ENCODE measurements at places on chromosomes 12 and 14.

DNA sequence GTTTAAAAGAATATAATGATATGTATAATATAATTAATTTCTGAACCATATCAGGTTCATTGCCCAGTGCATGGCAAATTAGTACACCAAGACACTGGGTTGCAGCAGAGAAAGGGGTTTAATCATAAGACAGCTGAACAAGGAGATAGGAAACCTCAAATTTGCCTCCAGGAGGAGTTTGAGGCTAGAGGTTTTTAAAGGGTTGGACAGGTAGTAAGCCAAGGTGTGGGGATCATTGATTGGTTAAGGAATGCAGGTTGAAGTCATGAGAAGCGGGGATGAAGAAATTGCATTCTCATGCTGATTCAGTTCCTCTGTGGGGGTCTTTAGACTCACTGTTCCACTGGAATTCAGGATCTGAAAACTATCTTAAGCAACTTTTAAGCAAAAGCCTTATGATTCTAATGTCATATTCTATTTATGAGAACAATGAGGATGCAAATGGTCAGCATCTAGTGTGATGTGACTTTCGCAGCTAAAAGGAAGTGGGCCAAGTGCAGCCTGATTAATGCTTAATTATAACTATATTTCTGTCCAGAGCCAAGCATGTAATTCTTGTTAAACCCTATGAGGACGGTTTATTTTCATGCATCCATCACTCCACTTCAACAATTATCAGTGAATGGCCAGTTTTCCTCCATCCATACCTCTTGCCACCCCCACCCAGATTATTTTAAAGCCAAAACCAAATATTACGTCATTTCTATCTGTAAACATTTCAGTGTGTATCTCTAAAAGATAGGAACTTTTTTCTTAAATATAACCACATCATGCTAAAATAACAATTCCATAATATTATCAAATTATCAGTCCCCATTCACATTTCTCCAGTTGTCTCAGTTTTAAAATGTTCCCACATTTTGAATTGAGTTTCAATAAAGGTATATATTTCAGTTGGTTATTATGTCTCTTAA is 14.9 kb downstream of the RNF212B start:
- DNase-seq: no peak

DNA sequence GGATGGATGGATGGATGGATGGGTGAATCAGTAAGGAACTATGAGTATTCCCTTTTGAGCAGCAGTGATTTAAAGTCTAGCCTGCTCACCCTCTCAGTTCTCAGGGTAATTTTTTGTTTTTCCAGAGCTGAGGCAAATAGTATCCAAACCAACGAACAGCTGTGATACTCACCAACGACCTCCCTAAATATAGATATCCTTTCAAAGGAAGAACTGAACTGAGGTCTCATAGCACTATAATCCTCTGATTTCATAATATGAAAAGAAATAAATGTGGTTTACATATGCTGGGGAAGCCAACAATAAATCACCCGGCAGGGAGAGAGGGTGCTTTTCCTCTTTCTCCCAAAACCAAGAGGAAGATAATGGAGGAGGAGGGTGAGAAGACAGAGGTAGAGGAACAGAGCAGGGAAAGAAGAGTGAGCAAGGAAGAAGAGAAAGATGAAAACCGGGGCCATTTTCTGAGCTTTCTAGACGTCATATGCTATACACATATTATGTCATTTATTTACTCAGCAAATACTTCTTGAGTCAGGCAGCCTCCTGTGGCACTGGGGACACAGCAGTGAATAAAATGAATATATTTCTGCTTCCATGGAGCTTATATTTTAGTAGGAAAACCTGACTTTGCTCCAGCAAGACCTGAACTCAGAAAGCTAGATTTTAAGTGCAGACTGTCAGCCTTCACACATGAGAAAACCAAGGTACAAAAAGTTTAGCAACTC is 710.7 kb upstream of the TBX3 start:
- DNase-seq: no peak

GRCh38 chr12:92362785-92363184 is 217.1 kb upstream of the BTG1 start:
- no peak for DNase-seq

DNA sequence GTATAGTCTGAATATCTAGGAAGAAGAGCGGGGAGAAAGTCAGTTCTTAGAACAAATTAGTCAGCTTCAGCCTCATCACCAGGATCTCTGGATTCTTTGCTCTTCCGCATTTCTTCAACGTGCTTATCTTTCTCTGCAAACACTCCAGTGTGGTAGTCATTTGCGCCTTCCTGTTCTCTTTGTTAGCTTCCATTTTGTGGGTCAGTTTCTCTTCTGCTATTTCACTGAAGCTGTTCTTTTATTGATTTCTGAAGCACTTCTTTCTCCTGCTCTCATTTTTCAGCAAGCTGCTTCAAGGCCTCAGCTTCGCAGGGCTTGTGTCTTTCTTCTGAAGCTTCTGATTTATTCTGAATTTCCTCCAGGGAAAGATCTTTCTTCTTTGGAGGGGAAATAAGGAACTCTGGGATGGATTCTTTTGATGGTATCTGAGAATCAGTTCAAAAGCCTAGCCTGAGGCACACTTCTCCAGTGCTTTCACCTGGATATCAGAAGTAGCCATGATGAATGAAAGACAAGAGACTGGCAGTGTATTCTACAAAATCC is 13.5 kb downstream of the AMN1 start:
- no peak for DNase-seq

- DNase-seq: no peak
Observed at GRCh38 chr12:104371043-104371870, 67.7 kb downstream of the EID3 start.

DNA sequence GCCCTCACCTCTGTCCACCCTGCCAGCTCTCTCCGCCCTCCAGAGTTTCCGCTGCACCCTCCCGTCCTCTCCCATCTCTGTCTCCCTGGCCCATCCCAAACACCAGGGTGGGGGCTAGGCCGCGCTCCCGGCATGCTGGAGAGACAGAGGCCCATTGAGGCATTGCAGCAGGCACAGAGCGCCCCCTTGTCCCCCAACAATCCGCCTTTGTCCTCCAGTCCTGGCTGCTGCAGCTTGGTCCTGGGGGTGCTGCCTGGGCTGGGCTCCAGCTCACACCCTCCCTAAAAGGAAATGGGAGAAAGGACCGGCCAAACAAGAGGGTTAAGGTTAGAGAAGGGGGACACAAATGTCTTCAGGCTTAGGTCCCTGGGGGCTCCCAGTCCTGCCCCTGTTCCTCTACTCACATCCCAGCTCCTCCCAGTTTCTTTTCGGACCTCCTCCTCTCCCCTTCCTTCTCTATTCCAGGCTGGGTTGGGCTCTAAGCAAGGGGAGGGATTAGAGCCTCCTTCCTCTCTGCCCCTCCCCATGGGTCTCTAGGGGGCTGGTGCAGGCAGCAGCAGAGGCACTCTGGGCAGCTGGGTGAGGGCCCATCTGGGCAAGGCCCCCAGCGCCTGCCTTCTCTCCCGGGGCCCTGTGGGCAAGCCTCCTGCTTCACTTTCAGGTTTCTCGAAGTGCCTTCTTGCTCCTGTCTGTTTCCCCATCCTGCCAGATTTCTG is at the start of gene CMTM5:
Gene CMTM5, plus strand, starts transcription at position 565 of the 716 bp plus-strand sequence. CDS start 206 bp downstream, outside the sequence.
- DNase-seq: no peak

DNA sequence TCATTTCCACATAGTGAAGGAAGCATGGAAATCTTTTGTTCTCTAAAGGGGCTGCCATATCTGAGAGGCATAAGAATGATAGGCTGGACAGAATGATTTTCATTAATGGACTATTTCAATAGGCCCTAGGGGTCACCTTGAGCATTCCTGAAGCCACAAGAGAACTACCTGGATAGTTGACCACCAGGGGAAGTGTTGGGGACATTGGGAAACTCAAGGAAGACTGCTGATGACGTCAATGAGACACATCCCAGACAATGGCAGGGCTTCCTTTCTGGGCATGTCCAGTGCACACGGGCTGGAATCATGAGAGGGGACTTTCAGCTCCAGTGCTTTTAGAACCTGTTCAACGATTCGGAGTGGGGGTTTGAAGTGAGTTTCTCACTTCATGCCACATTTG is 48.8 kb upstream of the CHST11 start:
- no peak for DNase-seq

- DNase-seq: no peak
Observed at GRCh38 chr14:63045612-63046320, 508 bp upstream of the KCNH5 start.

DNA sequence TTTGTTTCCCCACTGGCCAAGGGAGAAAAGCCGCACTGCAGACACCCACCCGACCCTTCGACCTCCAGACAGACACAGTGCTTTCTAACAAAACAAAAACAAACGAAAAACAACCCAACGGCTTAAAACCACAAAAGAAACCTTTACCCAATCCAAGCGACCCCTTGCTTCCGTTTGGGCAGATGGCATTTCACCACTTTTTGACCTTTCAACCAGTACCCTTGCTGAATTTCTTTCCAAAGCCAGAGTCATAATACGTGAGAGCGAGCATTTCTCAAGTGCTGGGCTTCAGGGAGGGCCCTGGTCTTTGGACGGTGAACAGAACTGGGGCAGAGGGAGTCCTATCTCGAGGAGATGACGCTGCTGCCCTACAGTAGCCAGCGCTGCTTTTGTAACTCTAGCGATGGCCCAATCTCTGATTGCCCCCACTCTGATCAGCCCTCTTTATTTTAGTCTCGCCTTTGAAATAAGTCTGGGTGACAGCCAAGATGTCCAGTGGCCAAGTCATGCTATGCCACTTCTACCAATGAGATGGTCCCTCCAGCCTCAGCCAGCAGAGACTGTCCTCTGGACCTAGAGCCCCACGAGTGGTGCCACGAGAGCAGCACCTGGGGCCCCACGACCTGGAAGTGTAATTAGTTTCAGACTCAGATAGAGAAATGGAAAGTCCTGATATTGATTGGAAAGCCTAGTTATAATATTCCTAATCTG is 21.9 kb upstream of the ADIPOR2 start:
- no peak for DNase-seq

DNA sequence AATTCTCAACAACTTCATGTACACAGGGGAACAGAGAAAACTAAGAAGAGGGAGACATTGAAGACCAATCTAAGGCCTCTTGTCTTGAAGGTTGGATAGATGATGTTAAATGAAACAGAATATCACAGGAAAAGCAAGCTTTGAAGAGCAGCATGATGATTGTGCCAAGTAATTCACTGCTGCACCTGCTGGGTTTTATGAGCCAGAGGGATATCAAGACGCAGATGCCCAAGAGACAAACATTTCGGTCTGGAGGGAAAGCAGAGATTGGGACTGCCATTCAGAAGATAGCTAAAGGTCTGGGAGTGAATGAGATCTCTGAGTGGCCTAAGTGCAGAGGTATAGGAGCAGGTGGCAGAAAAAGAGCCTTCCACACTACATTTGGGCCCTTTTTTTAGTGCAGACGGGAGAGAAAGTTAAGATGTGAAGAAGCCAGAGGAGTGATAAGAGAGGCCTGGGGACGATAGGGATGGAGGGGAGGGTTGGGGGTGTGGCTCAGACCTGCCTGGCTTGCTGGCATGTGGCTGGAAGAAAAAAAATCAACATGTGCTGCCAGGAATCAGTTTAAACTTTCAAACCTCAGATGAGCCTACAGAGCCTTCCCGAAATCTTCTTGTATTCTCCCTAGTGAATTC is 200.6 kb downstream of the AEBP2 start:
- no peak for DNase-seq

DNA sequence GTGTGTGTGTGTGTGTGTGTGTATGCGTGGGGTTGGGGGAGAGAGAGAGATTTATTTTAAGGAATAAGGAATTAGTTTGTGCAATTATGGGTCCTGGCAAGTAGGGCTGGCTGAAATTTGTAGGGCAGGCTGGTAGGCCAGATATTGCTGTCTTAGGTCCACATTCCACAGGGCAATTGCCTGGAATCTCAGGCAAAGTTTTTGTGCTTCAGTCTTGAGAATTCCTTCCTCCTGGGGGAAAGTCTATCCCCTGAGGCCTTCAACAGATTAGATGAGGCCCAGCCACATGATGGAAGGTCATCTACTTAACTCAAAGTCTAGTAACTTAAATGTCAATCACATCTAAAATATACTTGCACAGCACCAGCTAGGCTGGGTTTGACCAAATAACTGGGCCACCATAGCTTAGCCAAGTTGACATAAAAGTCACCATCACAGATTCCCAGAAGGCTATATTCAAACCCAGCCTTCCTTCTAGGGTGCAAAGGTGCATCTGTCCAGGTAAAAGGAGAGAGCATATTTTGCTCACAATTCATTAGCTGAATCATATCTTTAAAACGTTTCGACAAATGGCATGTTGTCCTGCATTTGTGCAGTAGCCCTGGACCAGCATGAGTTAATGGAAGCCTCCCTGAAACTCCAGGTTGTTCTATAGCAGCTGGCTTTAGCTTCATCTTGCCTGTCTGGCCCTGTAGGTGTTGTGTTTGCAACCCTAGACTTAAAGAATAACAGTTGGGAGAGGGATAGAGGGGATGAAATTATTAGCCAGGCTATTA is 63.1 kb downstream of the C14orf132 start:
- no peak for DNase-seq

DNA sequence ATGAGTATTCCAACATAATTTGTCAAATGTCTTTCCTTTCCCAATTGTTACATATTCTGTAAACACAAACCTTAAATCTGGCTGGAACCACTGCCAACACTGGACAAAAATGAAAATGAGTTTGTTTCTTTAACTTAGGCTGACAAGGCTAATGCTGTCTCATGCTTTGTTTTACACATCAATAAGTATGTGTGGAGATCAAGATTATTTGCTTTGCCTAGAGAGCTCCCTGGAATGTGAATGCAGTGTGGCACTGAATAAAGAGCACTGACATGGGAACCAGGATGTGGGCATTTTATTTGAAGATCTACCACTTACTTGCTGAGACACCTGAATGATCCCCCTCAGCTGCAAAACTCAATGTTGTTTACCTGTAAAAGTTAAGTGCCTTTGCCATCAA is 61.7 kb downstream of the RALGAPA1 start:
- no peak for DNase-seq

DNA sequence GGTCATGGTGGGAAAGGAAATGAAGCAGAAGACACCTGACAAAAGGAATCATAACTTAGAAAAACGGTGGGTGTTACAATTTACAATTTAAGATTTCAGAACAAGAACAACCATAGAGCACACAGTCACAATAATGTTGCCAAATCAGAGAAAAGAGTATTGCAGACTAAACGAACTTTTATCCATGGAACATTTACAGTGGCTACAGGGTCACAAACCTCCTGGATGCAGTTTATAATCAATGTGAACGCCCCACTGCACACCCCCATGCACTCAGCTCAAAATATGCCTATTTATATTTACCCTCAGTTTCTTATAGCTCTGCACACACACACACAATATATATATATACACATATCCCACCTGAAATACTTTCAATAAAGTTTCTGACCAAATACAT is 8.0 kb downstream of the KRR1 start:
- DNase-seq: no peak

GRCh38 chr12:124636138-124636978 is 68.9 kb upstream of the NCOR2 start:
- DNase-seq: no peak

GRCh38 chr14:91599994-91600393 is 89.9 kb upstream of the PPP4R3A start:
- no peak for DNase-seq

All from stimulated activated CD4-positive, alpha-beta T cell treated with anti-CD3 and anti-CD28 coated beads, Interleukin-1b, Interleukin-23, amount 100 ng/mL, for 1 hour (primary cell).